ENCODE measurements at places on chromosomes 2 and 18.

DNA sequence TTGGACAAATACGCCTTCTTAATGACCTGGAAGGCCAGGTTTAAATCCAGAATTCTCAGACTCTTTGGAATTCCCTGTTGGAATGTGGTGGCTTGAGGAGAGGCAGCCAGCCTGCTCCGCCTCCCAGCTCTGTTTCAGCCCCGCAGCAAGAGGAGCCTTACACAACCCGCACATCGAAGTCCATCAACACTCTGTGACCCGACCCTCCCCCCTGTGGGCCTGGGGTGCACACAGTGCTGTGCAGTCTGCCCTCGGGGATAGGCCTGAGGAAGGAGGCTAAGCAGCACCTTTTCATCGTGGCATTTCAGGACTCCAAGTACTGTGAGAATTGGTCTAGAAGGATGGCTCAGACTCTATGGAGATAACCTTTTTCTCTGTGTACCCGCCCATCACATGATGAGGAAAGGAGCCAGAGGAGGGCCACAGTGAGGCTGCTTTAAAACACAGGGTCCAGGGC, 73.7 kb downstream of the GREB1L start:
- no peak for DNase-seq

DNA sequence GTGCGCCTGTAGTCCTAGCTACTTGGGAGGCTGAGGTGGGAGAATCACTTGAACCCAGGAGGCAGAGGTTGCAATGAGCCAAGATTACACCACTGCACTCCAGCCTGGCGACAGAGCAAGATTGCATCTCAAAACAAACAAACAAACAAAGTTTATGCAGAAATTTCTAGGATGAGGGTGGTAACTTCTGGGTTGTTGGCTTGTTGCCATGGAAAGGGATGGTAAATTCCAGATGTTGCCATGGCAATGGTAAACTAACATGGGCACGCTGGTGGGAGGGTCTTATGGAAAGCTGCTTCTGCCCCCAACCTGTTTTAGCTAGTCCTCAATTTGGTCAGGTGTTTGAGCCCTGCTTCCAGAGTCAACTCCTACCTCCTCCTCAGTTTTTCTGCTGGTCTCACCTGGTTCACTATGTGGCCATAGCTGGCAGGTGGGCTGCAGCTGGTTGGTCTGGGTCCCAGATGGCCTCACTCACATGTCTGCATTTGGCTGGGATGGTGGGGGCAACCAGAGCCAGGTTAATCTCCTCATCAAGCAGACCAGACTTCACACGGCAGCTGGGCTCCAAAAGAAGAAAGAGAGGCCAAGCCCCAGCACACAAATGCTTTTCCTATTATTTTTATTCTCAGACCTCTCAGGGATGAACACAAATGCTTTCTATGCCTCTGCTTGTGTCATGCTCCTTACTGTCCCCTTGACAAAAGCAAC, 26.6 kb upstream of the TEX44 start:
- DNase-seq, result no peak

GRCh38 chr2:229342376-229342775, 71.3 kb upstream of the PID1 start:
- no peak for DNase-seq

GRCh38 chr2:175580652-175581051, 399.1 kb upstream of the ATP5MC3 start:
- DNase-seq, result no peak

DNA sequence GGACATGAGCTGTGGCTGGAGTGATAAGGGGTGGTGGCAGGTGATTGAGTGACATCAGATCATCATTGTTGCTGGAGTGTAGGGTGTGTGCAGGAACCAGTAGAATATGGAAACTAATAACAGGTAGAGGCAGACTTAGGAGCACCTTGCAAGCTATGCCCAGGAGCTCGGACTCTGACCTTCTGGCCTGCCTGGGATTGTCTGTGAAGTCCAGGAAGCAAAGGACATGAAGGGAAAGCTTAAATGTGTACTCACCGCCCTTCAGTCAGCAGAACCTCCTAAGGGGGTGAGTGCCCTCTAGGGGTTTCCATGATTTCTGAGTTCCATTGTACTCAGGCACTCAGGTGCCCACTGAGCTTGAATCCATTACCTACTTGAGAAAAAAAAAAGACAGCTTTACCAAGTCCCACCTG, 104.2 kb downstream of the CRIM1 start:
- no peak for DNase-seq

DNA sequence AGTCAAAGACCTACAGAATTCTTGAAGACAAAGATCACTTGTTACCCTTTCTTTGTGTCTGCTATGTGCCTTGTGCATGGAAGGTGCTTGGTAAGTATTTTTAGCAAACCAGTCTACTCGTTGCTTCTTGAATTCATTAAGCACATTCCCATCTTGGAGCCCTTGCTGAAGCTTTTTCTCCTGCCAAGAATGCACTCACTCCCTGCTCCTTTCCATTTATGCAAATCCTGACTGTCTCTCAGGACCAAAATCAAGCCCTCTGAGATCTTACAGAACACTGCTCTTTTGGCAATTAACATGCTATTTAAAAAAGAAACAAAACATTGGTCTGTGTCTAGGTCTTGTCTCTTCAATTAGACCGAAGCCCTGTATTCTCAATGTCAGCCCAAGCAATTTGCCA, 75.8 kb downstream of the CLHC1 start:
- peak; percentile 62 for DNase-seq

Data from fibroblast of skin of left biceps (primary cell).